ENCODE measurements at places on chromosomes 16 and 17.
A peak's percentile ranks its signal among the peaks of the same experiment; 100 is the strongest.

DNA sequence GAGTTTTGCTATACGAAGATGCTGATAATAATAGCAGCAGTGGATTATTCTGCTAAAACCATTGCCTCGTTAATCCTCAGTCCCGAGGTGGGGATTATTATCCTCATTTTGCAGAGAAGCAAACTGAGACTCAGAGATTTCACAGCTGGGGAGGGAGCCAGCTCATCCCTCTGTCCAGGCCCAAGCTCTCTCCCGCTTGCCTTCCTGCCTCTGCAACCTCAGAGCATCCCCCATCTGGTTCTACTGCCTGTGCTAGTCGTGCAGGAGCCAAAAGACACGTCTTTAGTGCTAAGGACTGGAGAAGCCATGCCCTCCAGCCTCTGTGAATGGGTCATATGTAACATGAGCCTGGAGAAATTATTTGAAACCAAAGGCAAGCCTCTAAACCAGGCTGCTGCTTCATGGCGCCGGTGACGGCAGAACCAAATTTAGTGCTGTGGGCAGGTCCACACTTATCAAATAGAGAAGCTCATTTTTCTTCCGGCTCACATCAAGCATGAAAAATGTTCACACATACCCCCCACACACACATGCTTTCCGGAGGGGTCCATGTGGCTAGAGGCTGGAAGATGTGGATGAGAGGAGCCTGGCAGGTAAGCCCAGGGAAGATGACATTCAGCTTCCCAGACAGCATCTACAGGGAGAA, 13.5 kb downstream of the MAPT start:
- DNase-seq, result no peak

DNA sequence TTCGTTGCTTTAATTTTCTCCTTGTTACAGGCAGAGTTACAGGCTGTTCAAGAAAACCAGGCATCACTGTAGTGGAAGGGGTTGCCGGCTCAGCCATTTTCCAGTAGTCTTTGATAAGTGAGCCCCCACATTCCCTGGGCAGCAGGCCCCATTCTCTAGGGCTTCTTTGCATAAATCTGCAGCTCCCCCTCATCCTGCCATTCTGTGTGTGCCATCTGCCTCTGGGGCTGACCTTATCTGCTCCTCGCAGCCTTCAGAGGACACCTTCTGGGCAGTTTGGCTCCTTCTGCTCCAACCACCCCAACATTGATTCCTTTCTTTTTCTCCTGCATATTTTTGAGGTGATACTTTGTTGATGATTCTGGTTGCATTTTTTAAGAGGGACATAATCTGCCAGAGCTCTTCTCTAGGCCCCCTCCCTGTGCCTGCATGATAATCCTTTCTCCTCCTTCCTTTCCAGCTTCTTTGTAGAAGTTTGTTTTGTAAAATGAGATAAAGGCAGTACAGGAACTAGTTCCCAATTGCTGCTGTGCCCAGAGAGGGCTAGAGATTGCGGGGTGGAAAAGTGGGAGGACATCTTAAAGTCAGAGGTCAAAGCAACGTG, 17.1 kb downstream of the RND2 start:
- no peak for DNase-seq

DNA sequence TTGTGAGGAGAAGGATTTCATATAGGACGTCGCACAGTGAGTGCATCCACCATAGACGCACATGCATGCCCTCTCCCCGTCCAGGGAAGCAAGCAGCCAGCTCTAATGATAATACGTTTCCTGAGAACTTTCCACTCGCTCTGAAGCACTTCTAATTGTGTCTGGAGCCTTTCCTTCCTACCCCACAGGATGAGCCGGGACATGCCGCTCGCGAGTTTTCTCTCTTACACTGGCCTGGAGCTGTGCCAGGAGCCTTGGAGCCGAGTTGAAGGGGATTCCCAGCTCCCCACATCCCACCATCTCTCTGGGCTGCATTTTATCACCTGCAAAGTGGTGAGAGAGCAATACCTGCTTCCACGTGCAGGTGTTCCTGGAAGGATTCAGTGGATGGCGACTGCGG, 368.1 kb downstream of the C16orf95 start:
- DNase-seq, result no peak

DNA sequence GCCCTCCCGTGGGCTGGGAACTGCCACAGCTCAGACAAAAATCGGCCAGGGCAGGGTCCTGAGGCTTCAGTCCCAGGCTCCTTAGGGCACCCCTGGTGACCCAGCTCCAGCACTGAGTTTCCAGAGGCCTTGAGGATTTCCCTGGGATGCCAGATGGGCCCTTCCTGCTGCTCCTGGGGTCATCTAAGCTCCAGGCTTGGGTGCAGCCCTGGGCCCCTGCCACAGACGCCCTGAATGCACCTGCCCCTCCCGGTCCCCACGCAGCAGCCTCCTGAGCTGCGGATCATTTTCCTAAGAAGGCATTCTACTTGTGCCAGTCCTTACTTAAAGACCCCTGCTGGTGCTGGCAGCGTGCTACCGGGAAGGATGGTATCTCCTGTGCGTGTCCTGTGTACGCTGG, 6.0 kb upstream of the RNPS1 start:
- no peak for DNase-seq

DNA sequence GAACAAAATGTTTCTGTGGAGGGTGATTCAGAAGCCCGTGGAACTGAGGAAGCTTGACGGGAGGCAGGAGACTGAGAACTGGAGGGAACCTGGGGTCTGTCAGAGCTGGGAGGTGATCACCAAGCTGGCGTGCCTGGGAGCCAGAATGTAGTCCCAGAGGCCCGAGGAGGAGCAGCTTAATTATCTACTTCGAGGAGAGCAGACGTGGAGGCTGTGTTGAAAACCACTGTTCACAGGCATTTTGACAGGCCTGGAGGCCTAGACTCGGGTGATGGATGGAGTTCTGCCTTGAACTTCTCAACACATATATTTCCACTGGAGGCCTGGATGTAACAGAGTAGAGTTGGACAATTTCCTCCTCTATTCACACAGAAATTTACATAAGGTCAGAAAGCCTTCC, 177.7 kb upstream of the SALL1 start:
- DNase-seq, result no peak

GRCh38 chr17:9199571-9200551, 178.6 kb downstream of the NTN1 start:
- no peak for DNase-seq

DNA sequence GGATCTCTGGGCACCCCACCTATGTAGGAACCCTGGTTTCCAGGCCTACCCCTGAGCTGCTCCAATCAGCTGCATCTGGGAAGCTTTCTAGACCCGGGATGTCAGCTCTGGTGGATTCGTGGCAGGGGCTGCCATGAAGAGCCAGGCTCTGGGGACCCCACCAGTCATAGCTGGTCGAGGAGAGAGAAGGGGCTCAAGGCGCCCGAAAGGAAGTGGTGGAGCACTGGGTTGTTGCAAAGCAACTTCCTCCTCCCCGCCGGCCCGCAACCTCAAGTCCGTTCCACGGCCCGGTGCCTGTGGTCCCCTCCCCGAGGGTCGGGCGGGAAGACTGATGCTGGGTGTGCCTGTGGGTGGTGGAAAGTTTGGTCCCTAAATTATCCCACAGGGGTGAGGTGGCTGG, 10.2 kb downstream of the TBKBP1 start:
- no peak for DNase-seq

- peak; percentile 28 for DNase-seq
These were observed 6.9 kb upstream of the WDR59 start for GRCh38 chr16:74991593-74992403.

DNA sequence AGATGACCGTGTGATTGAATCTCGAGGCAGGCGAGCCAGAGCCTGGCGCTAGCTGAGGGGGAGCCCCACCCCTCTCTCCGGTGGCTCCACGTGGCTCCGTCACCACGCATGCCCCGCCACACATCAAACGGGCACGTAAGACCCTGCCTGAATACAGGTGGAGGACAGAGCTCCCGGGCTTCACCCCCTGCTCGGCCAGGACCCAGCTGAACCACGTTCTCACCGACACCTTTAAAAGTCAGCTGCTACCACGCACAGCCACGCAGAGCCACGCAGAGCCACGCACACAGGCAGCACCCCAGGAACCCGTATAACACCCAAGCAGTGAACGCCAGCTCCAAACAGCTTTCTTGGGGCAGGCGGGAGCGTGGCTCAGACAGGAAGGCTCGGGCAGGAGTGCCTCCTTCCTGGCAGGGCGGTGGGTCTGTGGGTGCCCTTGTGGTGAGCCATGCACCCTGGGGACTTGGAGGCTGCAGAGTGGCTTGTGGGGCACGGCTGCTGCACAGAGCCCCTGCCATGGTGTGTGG, 4.4 kb downstream of the TMEM204 start:
- DNase-seq, result no peak

DNA sequence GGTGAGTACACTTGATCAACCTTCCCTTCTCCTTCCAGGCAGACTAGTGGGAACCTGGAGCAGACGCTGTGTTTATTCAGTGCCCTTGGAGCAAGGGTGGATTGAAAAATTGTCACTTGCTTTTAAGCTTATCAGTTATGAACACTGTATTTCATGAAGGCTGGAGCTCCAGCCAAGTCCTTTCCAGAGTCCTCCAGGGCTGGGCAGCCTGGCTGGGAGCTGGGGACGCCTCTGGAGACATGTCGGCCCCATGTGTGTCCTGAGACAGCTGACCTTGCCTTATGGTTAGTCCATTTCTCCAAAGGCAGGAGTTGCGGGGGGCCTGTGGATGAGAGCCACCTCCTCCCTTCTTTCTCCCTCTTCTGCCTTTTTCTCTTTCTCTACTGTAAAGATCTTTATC, 67.0 kb downstream of the RAP1GAP2 start:
- no peak for DNase-seq

- DNase-seq, result no peak
These were observed 55.0 kb downstream of the NT5M start for GRCh38 chr17:17358060-17358751.

DNA sequence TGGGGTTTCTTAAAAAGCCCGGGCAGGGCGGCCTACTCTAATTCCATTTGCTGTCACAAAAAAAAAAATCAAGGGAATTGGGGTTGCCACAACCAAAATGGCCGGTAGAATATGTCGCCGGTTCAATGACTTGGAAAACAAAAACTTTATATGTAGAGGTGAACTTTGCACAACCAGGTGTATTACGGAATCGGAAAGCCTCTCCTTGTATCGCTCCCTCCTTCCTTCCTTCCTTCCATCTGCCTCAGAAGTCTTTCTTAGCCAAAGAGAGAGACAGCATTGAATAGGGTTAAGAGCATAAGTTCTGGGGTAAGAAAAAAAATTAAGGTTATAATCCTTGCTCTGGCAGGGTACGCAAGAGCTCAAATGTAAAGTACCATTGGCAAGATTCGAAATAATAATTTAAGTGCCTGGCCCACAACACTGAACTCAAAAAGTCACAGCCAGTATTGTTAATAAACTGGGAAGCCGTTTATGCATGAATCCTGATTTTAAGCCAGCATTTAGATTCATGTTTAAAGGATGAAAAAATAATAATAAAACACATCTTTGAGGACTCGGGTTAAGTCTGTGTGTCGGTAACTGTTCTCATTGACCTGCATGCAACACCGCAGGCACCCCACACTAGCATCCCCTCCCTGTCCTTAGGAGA, 522 bp upstream of the GLG1 start:
- peak; percentile 85 for DNase-seq

GRCh38 chr17:73283841-73284282, 22.2 kb upstream of the CPSF4L start:
- no peak for DNase-seq

- no peak for DNase-seq
These were observed 19.1 kb downstream of the C16orf95 start for GRCh38 chr16:87297918-87298631.

- DNase-seq, result no peak
These were observed 159.1 kb downstream of the SKAP1 start for GRCh38 chr17:48270899-48271298.

- no peak for DNase-seq
These were observed 27.1 kb downstream of the SCPEP1 start for GRCh38 chr17:57004944-57005579.

DNA sequence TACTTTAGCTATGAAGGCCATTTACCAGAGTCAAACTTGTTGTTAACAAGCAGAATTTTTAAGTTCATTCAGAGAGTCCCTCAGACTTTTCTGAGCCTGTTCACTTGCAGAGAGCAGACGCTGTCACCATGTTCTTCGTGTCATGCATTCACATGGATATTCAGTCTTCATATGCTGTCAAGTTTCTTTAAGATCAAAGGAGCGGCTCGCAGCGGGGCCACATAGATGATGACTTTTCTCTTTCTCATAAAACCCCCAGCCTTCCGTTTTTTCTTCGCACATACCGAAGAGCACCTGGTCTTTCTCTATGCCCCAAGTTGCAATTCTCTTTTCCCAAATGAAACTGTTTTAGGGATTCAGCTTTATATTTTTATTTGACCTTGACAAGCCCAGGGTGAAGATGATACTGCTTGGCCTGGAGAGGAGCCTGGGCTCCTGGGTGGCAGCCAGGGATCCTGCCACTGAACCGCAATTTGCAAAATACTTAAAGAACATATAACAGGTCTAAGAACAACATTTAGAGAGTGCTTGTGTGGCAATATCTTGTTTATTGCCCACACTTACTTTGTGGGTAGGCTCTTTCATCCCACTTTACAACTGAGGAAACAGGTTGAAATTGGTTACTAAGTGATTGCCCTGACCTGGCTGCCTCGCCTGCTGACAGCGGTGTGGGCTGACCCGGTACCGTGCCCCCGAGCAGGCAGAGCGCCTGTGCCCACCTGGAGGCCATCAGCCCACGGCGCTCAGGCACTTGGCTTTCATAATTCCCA, 22.9 kb downstream of the SEC14L1 start:
- DNase-seq, result no peak

DNA sequence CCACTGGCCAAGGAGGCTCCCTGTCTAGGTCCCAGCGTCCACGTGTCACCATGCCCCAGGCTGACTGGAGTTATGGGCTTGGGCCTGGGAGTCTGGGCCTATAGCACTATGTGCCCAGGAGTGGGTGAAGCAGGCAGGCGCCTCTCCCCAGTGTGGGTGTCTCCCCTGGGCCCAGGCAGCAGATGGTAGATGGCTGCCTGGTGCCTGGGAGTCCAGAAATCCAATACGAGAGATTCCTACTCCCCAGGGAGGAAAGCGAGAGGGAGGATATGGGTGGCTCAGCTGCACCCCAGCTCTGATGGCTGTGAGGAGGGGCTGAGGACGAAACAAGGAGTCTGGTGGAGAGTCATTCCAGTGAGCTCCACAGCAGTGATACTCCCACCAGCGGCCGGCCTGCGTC, 5.0 kb downstream of the KCNH6 start:
- DNase-seq, result no peak

Measured in skin of body (tissue), 3 donors.